Activated naive CD4-positive, alpha-beta T cell treated with Interleukin-2 at 50 U/mL for 16 hours (primary cell): ENCODE measurements at places on chromosomes 2 and 18.

DNA sequence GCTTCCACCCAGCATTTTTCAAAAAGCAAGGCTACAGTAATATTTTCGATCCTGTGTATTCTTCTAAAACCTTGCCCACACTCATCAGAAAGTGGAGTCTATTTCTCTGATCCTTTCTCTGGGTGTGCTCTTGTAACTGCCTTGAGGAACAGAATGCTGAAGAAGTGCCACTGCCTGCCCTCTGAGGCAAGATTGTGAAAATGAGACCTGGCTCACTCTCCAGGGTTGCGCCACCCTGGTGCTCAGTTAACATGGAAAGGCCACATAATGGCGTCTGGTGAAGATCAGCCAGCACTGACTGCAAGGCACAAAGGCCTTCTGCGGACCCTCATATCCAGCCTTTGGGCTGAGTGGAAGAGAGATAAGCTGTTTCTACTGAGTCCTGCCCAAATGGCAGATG, 11.2 kb upstream of the SH3RF3 start:
- no peak for DNase-seq

- no peak for DNase-seq
Observed at GRCh38 chr2:66440708-66441497, 6.0 kb downstream of the MEIS1 start.

- peak; percentile 74 for DNase-seq
Observed at GRCh38 chr2:64330281-64331113, 123.5 kb upstream of the LGALSL start.

DNA sequence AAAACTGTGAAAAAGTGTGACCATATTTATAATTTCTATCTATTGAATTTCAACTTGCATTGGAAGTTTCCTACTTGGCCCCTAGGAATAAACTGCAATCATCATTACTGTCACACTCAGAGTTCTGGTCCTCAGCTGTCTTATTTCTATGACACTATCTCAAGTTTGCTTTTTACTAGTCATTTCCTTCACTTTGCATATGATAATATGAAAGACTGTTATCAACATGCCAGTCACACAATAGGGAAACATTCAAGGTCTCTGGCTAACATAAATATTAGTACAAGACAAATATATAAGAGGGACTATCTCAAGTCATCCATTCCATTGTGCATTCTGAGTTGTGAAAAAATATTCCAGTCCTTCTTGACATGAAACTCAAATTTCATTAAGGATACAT, 28.7 kb downstream of the DNAH6 start:
- no peak for DNase-seq

GRCh38 chr2:144453486-144454158, 66.3 kb downstream of the ZEB2 start:
- no peak for DNase-seq

GRCh38 chr18:27094621-27095020, 90.5 kb downstream of the CHST9 start:
- no peak for DNase-seq

GRCh38 chr2:35343135-35343534, 1012.4 kb upstream of the CRIM1 start:
- no peak for DNase-seq

DNA sequence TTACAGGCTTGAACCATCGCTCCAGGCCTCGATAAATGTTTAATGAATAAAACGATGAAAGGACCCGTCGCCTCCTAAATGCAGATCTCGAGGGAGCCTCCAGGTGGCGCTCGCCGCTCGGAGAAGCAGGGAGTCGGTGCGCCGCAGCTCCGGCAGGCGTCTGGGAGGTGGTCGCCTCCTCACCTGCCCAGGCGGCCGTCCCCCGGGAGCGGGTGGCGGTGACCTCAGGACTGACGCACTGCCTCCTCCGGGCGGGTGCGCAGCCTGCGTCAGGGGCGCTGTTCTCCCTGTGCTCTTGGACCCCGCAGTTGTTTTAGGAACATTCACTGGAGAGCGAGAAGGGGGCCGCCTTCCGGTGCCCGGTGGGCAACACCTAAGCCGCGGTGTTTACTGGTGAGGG, 38.6 kb upstream of the POLE4 start:
- peak; percentile 72 for DNase-seq

DNA sequence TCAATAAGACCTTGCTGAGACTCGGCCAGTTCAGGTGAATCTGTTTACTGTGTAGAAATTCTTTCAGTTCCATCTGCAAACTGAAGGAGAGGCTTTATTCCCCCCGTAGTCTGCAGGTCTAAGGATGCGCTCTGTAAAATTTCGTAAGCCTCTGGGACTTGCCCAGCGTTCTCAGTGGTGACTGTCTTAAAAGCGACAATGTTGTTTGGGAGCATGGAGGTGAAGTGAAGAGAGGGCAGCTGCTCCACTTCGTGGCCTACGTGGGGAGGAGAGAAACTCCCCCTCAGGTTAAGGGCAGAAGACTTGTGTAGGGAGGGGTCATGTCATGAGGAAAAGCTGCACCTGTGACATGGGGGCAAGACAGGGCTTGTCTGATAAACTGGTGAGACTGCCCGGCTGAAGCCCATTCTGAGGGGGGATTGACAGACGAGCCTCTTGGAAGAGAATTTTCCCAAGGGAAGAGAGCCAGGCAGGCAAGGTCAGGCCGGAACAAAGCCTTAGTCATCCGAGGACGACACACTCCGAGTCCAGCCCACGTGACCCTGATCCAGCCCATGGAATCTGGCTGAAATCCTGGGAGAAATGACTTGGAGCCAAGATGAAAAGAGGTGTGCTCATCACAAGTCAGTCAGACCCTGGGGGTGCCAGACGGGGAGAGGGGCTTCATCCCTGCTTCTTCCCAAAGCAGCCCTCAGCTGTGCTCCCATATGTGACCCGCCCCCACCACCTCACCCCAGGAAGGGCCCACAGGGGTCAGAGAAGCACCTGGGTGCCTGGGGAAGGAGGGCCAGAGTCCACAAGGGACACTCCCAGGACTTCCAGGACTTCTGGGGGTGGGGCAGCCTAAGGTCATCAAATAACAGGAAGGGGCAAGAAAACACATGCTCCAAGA, 88.5 kb upstream of the SH3BP4 start:
- no peak for DNase-seq

- DNase-seq = no peak
Observed at GRCh38 chr2:133956434-133956935, 297.4 kb upstream of the MGAT5 start.

- DNase-seq = no peak
Observed at GRCh38 chr2:154207288-154208047, 335.7 kb downstream of the GALNT13 start.

DNA sequence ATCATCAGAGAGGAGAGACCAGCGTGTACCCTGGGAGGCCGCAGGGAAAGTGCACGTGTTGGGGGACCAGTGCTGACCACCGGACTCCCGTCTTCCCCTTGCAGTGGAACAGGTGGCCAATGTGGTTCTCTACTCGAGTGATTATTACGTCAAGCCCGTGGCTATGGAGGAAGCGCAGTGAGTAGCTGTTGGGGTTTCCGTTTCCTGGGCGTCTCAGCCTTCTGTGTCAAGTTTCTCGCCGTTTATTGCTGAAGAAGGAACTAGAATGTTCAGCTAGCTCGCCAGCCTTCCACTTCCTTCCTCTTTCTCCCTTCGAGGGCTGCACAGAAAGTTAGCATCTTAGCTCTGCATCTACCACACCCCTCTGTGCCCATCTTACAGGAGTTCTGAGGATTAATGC, 22.8 kb upstream of the DGKD start:
- DNase-seq = peak; percentile 71

- no peak for DNase-seq
Observed at GRCh38 chr2:180017784-180018183, 10.7 kb upstream of the CWC22 start.

DNA sequence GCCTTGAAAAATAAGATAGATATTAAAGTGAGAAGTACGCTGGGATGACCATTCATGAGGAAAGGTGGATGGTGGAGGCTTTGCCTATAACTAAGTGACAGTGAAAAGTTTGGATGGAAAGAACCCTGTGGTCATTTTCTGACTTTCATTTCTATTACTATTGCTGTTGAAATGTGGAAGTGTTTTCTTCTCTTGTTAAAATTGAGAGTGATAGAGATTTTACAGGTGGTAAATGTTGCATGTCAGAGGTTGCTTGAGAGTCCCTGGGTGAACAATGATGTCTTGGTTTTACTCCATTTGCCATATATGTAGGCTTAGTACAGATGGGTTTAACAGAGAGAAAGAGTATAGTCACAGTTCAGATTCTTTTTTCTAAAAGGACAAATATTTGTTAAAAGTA, 18.4 kb downstream of the NCOA1 start:
- DNase-seq = no peak
